ENCODE measurements at places on chromosomes 6 and 20. TPM values are rescaled to one million over a fixed set of nuclear protein-coding genes. Genes with fewer than 3 reads are reported as not detected.

DNA sequence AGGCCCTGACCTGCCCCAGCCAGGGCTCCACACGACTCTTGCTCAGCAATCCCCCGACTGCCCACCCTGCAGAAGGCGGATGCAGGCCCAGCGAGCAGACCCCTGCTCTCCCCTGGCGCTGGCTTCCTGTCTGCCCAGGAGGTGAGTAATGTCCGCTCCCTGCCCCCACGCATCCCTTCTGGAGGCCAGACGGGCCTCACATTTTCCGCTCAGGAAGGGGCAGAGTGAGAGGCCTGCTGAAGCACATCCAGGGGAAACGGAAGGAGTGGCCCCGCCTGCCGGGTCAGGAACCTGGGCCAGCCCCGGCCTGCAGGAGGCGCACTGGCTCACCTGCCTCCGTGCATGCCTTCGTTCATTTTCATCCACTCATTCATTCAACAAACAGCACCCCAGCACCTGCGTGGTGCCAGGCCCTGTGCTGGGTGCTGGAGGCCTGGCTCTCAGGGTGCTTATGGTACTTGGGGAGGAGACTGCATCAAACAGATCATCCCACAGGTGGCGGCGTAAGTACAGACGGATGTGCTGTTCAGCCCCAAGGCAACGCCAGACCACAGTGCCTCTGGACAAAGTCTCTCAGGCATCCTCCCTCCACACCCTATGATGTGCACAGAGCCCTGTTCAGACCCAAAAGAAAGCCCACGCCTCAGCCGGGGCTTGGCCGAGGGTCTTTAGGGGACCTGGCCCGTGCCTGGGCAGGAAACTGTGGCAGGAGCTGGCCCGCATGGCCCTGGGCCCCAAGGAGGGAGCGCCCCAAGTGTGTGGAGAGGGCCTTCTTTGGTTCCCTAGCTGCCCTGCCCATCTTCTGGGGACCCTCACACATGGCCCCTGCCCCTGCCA is 112.1 kb downstream of the ASXL1 start:
- peak; percentile 38 for ATAC-seq

DNA sequence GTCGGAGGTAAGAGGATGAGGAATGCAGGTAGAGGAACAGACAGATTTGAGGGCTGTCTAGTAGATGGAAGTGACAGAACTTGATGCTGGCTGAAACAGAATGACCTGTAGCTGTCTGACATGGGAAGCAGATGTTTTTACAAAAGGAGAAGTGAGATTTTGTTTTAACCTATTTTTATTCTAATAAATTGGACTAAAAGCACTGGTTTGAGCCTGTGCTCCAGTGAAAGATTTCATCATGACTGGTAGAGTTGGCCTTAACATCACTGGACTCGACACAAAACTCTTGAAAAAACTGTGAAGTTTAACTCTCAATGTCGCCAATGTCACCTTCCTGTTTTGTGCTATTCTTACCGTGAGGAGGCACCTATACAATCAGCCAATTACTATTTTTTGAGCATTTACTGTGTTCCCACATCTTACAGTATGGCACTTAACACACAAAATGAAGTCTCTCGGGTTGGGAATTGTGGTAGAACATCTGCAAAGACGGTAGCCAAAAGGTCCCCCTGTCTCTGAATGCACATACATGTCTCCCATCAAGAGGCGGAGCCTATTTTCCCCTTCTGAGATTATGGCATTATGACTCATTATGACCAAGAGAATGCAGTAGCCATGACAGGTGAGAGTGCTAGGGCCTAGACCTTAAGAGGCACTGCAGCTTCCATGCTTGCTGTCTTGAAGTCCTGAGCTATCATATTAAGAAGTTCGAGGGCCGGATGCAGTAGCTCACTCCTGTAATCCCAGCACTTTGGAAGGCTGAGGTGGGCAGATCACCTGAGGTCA is 93.2 kb downstream of the FOXF2 start:
- ATAC-seq: no peak

- ATAC-seq: no peak
Measured at GRCh38 chr6:162825597-162825996, 97.8 kb downstream of the PACRG start.

DNA sequence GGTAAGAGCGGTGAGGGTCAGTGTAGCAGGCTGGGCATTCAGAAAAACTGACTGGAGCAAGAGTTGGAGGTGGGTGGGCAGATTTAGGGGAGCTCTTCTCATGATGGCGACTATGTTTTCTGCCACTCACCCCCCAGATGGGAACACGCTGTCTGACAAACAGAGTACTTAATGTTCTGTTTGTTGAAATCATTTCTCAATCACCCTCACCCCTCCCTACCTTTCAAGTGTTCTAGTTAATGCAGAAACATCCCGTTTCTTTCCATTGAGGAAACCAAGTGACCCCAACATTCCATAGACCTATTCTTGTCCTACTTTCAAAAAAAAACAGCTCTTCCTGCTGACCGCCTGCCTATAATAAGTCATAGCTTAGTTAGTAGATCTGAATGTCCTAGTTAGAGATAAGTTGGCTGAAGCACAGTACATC is 132.5 kb upstream of the NEDD9 start:
- peak; percentile 39 for ATAC-seq

DNA sequence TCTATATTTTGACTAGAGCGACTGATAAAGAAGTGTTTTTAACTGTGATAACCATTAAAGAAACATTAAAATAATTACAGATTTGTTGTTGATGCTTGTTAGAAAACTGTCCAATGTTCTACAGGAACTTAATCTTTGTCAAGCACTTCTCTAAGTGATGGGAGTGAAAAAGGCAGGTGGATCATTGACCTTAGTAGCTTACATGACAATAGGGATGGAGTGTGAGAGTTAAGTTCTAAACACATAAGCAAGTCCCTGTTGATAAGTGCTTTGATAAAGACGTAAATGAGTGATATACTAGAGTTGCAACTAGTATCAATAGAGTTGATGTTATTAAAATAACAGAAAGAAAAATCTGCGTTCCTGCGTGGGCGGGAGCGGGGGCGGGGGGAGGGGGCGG is 931.5 kb upstream of the EPHA7 start:
- no peak for ATAC-seq

DNA sequence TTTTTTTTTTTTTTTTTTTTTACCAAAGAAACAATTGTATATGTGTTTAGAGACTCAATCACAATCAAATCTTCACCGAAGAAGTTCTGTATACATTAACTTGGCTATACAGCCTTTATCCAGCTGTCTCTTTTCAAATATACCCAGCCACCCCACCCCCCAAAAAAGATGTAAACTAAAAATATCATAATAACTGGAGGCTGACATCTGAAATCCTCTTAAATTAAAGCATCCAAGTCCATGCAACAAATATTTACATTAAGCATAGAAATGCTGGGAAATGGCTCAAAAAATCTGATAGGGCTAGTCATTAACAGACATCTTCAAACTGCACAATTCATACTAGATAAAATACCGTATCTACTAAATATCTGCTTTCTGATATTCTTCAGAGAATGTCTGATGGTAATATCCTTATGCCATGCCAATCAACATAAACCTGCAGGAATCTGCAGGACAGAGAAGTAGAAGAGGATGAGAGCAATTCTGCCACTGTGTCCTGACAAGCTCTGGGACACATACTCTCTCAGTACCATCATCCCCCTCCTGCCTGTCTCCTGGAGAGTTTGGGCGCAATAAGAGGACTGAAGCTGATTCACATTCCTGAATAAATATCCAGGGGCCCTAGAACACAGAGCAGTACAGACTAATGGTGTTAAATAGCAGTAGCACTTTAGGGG is 152.4 kb downstream of the KIF6 start:
- ATAC-seq: no peak

GRCh38 chr6:50278663-50279062 is 228.9 kb upstream of the DEFB112 start:
- no peak for ATAC-seq

- no peak for ATAC-seq
Measured at GRCh38 chr20:6212903-6213302, 90.1 kb upstream of the FERMT1 start.

METTL24 gene
- total RNA-seq: not detected

ELOVL4 gene
- total RNA-seq: 6.8 TPM

BMP6 gene
- total RNA-seq: 0.60 TPM

C6orf141 gene
- 9.3 TPM for total RNA-seq

SNTA1 gene
- total RNA-seq: 4.7 TPM

All from esophagus mucosa (tissue), 1 donor.